ENCODE measurements at places on chromosomes 5 and 9.
A peak's percentile ranks its signal among the peaks of the same experiment; 100 is the strongest.

GRCh38 chr9:17402309-17402708 lies 176.6 kb upstream of the SH3GL2 start:
- no peak for DNase-seq

- DNase-seq, result no peak
These were observed 33.0 kb downstream of the SSBP2 start for GRCh38 chr5:81717860-81718259.

- no peak for DNase-seq
These were observed 189.8 kb upstream of the TRIM32 start for GRCh38 chr9:116497095-116497890.

DNA sequence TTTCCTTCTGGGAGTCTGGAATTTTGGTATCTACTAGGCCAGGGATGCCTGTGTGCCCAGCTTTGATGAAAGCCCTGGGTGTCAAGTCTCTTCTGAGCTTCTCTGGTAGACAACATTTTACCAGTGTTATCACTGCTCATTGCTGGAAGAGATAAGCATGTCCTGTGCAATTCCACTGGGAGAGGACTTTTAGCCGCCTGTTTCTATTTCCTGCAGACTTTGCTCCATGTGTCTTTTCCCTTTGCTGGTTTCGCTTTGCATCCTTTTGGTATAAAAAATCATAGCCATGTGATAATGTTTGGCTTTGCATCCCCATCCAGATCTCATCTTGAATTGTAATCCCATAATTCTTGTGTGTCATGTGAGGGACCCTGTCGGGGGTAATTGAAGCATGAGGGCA lies 163.2 kb downstream of the SLC28A3 start:
- no peak for DNase-seq

DNA sequence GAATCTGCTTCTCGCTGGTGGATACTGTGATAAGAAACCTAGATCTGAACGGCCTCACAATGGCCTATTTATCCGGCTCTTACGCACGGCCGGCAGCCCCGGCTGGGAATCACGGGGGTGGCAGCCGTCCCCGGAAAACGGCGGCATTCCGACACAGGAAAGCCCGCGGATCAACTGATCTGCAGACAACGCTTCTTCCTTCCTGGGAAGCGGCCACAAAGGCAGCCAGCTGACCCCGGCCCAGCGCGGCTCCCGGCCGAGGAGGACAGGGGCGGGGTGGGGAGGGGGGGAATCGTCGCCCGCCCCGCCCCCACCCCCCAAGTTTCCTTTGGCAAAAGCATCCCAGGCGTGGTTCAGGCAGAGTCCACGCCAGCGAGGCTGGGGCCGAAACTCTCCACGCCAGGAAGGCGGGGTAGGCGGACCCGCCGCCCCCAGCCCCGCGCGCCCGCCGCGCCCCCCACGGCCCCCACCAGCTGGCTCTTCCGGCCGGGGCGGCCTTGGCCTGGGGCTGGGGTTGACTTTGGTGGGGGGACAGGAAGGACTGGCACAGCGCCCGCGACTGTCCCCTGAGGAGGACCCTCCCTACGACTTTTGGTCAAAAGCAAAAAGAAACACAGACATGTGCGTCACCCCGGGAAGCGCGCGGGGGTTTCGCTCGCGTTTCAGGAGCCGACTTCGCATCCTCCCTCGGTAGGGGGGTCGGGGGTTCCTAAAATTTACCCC lies 247.7 kb upstream of the ANKRD55 start:
- DNase-seq, result no peak

- no peak for DNase-seq
These were observed 211.7 kb downstream of the DENND1A start for GRCh38 chr9:123718188-123718587.

- no peak for DNase-seq
These were observed 74.0 kb downstream of the KCNN2 start for GRCh38 chr5:114435885-114436299.

GRCh38 chr5:13785781-13786415 lies 158.6 kb downstream of the DNAH5 start:
- DNase-seq, result no peak

- DNase-seq, result no peak
These were observed 397.1 kb upstream of the RORB start for GRCh38 chr9:74100042-74100441.

- DNase-seq, result no peak
These were observed 22.4 kb upstream of the LTC4S start for GRCh38 chr5:179771311-179771895.

- DNase-seq, result no peak
These were observed 480.1 kb upstream of the SMARCA2 start for GRCh38 chr9:1535051-1535450.

DNA sequence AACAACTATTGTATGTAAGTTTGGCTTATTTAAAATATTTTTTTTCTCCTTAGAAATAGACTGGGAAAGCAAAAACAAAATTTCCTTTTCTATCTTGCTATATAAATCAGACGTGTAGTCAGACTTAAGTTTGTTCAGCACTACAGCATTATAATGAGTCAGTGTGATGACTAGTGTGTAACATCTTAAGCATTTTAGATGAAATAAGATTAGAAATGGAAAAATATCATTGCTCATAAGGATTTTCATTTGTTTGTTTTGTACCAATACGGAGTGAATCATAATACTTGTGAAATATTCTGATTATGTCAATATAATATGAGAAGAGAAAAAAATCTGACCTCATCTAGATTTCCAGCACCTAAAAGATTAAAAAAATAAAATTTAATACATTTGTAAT lies 64.7 kb upstream of the RICTOR start:
- no peak for DNase-seq

DNA sequence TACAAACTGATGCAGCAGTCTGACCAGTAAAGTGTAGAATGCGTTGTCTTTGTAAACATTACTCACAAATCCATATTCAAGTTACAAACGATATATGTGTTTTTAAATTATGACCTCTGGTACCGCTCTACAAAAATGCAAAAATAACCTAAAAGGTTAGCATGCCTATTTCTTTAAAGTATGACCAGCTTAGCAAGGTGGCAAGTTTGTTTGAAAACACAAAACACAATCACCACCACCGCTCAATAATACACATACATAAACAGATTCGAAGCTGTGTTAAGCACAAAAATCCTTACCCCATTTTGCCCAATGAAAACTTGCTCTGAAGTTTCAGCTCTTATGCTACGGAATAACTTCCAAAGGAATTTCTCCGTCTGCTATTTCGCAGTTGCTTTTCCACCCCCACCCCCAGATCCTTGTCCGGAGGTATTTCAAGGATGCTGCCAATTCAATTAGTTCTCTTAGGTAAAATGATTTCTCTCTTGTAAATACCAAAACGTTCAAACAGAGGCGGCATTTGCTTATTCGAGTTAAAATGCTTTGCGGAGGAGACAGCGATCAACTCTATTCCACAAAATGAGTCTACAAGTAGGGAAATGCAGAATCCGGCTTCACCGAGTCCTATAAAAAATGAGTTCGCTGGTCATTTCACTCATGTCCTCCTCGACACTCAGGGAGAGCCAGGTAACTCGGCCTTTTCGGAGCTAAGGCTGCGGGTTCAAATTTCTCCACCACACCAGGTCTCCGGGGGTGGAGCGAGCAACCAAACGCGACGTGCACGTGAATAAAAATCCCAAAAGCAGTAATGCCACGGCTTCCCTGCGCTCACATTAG lies 1.2 kb downstream of the HOMER1 start:
- peak; percentile 35 for DNase-seq

DNA sequence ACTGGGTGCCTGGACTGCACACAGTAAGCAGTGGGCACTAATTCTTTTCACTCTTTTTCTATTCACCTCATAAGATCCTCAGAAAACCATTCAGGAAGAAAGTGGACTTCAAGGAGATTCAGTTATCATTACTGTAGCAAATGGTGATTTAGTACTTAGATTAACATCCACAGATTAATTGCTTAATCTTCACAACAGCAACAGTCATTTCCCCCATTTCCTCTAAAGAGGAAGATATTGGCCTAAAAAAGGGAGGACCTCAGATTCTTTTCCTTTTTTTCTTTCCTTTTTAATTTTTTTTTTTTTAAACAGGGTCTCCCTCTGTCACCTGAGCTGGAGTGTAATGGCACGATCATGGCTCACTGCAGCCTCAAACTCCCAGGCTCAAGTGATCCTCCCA lies 64.4 kb downstream of the AUH start:
- DNase-seq, result no peak

- DNase-seq, result no peak
These were observed 2031.2 kb upstream of the CDH6 start for GRCh38 chr5:29162297-29162696.

DNA sequence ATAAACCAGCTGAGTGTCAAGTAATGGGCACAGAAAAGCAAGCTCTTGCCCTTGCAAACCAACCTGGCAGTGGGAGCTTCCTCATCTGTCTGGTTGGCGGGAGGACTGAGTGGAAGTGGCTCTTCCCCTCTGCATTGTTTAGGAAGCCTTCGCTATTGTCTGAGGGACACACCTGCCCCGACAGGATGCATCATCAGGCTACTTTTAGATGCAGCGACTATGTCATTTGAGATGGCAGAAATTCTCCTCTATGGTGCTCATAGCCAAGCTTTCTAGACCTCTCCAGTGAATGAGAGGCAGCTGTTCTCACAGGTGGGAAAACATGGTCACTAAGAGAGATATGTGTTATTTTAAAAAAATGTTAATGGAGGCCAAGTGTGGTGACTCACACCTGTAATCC lies 104.0 kb downstream of the DOCK8 start:
- no peak for DNase-seq
